ENCODE measurements at places on chromosomes 7 and 10.

GRCh38 chr7:79709574-79710409, 256.3 kb upstream of the MAGI2 start:
- DNase-seq = no peak

DNA sequence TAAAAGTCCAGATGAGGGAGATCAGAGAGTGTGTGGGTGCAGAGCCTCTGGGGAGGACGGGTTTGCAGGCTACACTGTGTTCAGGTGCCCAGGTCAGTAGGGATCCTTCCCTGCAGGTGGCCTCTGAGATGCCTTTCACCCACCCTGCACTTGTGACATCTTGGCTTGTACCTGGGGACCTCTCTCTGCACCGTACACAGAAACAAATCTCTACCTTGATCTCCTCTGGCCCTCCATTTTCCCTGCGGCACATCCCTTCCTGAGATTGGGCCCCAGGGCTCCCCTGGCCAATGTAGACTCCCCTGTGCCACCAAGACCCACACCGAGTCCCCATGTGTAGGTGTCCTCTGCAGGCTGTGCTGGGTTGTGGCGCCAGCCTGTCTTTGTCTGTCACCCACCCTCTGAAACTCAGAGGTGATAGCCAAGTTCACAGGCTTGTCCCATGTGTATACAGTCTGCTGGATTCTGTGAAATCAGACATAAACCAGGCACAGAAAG, 140.6 kb downstream of the PTPN20 start:
- no peak for DNase-seq

DNA sequence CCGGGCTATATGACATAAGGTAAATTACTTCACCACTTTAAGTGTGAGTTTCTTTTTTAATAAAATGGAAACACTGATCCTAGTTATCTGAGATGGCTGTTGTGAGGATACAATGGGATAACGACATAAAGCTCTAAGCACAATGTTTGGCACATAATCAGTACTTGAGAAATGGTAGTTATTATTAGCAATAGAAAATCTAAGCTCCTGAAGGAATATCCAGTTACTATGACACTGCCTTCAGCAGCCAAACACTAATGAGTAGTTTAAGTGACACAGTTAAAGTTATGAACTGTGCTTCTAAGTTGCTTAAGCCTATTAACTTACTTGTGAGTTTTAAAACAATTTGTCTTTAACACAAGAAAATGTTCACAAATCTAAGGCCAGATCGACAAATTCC, 96.8 kb downstream of the ELAPOR2 start:
- no peak for DNase-seq

DNA sequence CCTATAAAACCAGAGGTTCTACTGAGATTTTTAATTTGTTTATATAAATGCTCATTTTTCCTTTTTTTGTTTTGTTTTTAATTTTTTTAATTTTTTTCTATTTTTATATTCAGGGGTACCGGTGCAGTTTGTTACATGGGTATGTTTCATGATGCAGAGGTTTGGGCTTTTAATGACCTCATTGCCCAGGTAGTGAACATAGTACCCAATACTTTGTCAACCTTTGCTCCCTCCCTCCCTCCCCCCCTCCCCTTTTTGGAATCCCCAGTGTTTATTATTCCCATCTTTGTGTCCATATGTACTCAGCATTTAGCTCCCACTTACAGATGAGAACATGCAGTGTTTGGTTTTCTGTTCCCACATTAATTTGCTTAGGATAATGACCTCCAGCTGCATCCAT, 94.4 kb upstream of the NEBL start:
- no peak for DNase-seq

DNA sequence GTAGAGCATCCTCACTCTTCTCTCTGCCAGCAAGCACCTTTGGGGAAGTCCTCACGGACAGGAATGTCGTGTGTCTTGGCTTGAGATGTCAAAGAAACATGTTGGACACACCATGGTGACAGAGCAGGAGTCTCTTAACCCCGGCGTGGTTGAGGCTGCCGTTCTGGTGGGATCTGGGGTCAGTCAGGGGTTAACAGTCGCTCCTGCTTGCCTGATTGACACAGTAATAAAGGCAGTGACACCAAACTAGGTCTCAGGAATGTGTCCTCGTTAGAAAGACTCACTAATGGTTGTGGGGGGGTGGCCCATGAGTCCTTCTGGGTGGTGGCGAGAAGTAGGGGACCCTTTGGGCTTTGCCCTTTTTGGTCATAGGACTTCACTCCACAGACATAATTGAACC, 69.0 kb downstream of the TCF7L2 start:
- no peak for DNase-seq

- DNase-seq = no peak
These were observed 105.1 kb downstream of the USP6NL start for GRCh38 chr10:11506247-11506789.

- DNase-seq = no peak
These were observed 91.8 kb downstream of the ARHGAP12 start for GRCh38 chr10:31836569-31837406.

GRCh38 chr10:47165168-47165710, 134.8 kb upstream of the GDF10 start:
- DNase-seq = no peak
